Activated T-cell treated with anti-CD3 and anti-CD28 coated beads for 4 hours (primary cell): ENCODE measurements at places on chromosomes 6 and 20.

GRCh38 chr20:38927902-38928578, 1.8 kb downstream of the FAM83D start:
- DNase-seq = no peak

- no peak for DNase-seq
Measured at GRCh38 chr20:64104667-64105451, 2.5 kb downstream of the NPBWR2 start.

- DNase-seq = no peak
Measured at GRCh38 chr20:59365611-59366285, 65.3 kb downstream of the EDN3 start.

DNA sequence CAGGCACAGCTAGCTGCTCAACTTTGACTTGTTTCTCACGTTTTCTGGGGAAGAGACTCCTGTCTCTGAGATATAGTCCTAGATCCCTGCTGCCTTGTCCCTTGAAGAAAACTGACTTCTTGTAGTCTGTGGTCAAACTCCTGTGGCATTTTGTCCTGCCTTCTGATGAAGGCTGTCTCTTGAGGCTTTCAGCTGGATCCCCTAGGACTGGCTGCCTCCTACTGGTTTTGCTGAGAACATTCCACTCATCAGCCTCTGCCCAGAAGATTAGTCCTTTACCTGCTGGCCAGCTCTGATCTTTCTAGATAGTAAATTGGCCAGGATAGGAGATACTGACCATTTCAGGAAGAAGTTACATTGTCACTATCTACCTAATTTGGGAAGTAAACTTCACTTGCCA, 71.9 kb upstream of the CNR1 start:
- no peak for DNase-seq

- no peak for DNase-seq
Measured at GRCh38 chr6:62623846-62624532, 338.0 kb upstream of the KHDRBS2 start.

DNA sequence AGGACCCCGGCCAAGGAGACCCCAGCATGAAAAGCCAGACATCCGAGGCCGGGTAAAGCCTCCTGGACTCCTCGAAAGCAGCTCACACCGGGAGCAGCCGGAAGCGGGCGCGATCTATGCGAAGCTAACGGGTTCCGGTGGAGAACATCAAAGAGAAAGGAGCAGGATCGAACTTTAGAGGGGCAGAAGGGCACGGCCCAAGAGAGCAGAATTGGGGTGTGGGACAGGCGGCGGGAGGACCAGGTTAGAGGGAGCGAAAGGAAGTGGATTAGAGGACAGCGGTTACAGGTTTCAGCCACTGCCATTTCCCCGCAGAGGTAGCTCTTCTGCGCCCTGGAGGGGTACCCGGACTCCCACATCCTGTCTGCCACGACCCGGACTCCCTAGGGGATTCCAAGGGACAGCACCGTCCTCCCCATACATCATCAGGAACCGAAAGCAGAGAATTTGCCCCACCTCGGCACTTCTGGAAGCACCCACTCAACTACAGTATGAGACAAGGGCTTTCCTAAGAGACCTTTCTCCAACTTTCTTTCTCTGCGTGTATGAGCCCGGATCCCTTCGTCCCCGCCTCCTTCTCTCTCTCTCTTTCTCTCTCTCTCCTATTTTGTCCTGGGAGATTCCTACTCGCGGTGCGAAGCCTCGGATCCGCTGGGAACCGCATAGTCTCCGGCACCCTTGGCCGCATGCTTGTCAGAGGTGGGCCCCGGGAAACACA, 507 bp upstream of the VGLL2 start:
- DNase-seq = no peak

DNA sequence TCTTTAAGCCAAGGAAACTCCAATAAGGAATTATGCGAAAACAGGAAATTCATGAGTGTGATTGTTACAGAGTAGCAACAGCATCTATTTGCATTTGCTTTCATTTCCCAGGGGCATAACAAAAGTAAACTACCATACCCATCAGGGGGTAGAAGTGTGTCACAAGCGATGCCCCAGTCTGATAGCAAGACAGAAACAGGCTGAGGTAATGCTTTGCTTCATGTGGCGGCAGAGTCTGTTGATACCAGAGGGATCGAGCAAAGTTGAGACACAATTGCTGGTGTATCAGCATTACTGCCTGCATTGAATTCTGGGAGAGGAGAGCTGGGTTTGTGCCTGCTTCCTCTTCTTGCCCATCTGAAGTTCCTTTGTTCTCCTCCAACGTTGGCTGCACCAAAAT, 51.2 kb upstream of the LYRM2 start:
- no peak for DNase-seq

GRCh38 chr20:59104831-59105230, 58.8 kb upstream of the ZNF831 start:
- no peak for DNase-seq

DNA sequence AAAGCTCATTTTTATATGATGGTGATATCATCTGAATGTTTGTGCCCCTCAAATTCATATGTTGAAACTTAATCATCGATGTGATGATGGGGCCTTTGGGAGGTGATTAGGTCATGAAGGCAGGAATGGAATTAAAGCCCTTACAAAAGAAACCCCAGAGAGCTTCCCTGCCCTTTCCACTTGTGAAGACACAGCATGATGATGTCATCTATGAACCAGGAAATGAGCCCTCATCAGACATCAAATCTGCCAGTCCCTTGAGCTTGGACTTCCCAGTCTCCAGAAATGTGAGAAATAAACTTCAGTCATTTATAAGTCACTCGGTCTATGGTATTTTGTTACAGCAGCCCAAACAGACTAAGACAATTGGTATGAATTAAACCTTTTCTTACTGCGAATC, 153.1 kb downstream of the MYB start:
- DNase-seq = no peak

DNA sequence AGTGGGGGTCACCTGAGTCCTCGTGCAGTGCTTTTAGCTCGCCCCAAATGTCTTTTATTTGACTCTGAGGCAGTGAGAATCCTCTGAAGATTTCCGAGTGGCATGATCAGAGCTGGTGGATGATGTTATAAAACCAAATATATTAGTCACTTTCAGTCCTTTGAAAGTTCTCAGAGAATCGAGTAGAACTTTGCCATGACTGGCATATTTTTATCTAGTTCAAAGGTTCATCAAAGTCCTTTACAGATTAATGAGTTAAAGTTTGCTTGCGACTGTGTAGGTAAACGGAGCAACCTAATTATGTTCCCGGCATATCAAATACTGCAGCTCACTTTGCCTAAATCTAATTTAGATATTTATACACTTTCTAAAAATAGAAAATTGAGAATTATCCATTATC, 498.5 kb upstream of the NOX3 start:
- DNase-seq = no peak

GRCh38 chr6:130515306-130515705, 149.5 kb downstream of the TMEM200A start:
- DNase-seq = no peak

DNA sequence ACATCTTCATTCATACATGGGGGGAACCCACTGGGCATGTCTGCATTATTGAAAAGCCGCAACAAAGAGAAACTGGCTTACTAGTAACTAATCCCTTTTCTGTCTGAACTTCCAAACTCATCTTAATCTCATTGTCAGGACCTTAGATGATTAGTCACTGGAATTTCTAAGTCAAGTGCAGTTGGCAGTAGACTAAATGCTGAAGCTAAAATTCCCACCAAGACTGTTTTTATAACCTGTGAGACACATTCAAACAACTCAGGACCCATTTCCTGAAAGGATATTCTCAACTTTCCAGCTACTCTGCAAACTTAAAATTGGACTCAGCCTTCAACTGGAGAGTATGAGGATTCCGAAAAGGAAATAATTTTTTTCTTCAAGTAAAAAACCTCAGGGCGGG, 94.8 kb upstream of the SCAF8 start:
- no peak for DNase-seq

GRCh38 chr20:34680586-34681175, 3.8 kb upstream of the PIGU start:
- DNase-seq = no peak

GRCh38 chr6:91816335-91816734, 1229.5 kb upstream of the MAP3K7 start:
- DNase-seq = no peak

GRCh38 chr6:141033101-141033500, 1099.6 kb upstream of the GJE1 start:
- DNase-seq = no peak
